HFFc6 (cell line): ENCODE measurements at places on chromosomes 7 and 10. TPM values are rescaled to one million over a fixed set of nuclear protein-coding genes. Genes with fewer than 3 reads are reported as not detected.

Gene SPDYE2B
- total RNA-seq, result not detected in 2 replicates

Gene C10orf105
- not detected in 3 replicates for total RNA-seq

Gene ADAM8
- total RNA-seq, result 0.99 to 2.0 TPM (median 1.0 TPM) in 3 replicates

Gene CDNF
- 0.89 to 1.1 TPM (median 0.97 TPM) in 3 replicates for total RNA-seq

Gene EBLN1
- total RNA-seq, result not detected in 3 replicates

Gene CALHM2
- 41.0 to 43.8 TPM (median 43.3 TPM) in 3 replicates for total RNA-seq

Gene PRDX3
- total RNA-seq, result 177 to 191 TPM (median 183 TPM) in 3 replicates
